ENCODE measurements at places on chromosomes 6 and 20.

GRCh38 chr20:33812152-33812849 lies 1.2 kb downstream of the CHMP4B start:
- DNase-seq: peak; percentile 25

- DNase-seq: no peak
Observed at GRCh38 chr6:42241915-42242314, 24.3 kb upstream of the MRPS10 start.

GRCh38 chr20:6744805-6745204 lies 22.7 kb upstream of the BMP2 start:
- no peak for DNase-seq

GRCh38 chr6:139370999-139371345 lies 3.5 kb downstream of the CITED2 start:
- no peak for DNase-seq

- DNase-seq: no peak
Observed at GRCh38 chr20:21225215-21225947, 77.8 kb upstream of the XRN2 start.

DNA sequence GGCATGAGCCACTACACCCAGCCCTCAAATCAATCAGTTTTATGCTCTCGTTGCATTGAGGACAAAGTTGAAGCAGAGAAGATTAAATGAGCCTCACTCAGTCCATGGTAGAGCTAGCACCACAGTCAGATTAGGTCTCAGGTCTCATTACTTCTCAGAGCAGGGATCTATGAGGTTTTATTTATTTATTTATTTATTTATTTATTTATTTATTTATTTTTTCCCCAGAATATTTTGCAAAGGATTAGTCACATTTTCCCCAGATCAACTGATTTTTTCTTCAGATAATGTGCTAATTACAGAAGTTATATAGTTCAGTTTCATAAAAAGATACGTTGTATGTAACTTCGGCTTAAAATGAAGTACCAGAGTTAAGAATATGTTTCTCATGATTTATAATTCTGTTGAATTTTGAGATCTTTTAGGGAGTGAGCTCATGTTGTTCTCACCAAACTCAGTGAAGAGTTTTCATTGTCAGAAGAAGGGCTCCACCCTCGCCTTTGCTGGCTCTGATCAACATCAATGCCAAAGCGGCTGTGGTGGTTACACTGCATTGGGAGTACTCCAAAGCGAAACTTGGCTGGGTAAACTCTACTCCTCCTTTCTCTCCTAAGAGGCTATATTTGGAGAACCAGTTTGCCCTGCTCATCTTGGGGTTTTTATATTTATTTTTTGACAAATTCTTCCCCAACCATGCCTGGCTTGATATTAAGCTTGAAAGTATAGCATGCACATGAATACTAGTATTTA lies 12.9 kb upstream of the ID4 start:
- DNase-seq: no peak

DNA sequence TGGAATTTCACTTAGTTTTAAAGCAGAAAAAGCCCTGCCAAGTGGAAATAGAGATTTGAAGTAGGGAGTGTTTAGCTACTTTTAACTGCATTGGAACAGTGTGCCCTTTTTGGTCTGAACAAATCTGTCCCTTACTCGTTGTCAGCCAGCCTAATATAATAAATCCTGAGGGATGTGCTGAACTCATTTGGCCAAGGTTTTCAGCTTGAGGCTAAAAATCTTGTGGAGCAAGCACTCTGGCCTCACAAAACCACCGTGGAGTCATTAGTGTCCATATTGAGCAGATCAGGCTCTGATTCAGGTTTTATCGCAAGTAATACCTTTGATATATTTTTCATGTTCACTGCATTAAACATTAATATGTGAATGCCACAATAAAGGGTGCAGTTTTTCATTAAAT lies 383.5 kb downstream of the FRK start:
- DNase-seq: no peak

DNA sequence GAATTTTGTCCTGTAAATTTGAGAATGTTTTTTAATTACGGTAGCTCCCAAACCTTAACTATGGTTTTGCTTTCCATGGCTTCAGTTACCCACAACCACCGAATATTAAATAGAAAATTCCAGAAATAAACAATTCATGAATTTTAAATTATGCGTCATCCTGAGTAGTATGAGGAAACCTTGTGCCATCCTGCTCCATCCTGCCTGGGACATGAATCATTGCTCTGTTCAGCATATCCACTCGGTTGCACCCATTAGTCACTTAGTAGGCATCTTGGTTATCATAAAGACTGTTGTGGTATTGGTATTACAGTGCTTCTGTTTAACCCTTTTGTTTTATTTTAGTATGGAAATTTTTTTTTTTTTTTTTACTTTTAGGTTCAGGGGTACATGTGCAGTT lies 39.7 kb downstream of the KCNS1 start:
- DNase-seq: no peak

DNA sequence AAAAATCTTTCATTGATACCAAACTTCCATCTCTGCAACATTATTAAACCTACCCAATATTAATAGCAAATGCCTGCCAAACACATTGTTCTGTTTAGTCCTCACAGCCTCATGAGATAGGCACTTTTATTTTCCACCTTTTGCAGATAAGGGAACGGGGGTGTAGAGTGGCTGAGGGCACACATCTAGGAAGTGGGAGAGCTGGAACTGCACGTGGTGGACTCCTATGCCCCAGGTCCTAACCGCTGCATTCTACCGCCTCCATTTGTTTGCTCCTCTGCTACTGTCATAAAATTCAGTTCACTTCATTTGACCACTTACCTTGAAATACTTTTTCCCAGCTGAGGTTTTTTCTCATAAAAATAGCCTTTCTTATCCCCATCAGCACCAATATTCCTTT lies 7.6 kb downstream of the FAM217A start:
- no peak for DNase-seq

GRCh38 chr6:92541448-92542060 lies 877.8 kb downstream of the EPHA7 start:
- no peak for DNase-seq

DNA sequence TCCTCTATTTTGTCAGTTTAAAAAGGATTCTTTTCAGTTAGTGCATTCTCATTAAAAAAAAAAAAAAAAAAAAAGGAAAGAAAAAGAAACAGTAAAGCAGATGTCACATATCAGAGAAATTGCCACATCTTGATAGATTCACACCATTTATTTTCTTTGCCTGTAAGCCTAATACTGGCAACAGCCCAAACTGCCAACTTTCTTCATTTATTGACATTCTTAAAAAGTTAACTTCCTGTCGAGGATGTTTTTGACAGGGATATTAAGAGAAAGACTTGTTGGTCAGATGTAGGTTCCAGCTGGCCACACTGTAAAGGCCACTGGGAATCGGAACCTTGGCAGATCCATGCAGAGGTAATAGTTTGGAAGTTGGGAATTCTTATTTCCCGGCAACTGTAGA lies 332.6 kb downstream of the NRN1 start:
- no peak for DNase-seq

GRCh38 chr6:55512904-55513303 lies 66.1 kb downstream of the HMGCLL1 start:
- DNase-seq: no peak

DNA sequence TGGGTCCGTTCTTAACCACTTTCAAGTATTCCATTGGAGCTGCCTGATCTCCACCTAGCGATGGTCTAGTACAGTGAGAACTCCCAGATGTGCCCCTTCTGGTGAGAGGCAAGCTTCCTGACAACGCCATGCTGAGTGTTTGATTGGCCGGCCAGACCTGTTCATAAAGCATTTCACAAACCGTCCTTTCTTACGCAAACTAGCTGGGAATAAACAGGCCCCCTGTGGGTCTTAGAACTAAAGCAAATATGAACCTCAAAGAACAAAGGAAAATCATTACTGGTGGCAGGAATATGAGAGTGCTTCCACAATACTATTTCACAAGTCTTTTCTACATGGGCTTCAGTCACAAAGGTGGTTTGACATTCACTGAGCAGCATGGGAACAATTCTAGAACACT lies 15.6 kb upstream of the GCNT2 start:
- DNase-seq: no peak

DNA sequence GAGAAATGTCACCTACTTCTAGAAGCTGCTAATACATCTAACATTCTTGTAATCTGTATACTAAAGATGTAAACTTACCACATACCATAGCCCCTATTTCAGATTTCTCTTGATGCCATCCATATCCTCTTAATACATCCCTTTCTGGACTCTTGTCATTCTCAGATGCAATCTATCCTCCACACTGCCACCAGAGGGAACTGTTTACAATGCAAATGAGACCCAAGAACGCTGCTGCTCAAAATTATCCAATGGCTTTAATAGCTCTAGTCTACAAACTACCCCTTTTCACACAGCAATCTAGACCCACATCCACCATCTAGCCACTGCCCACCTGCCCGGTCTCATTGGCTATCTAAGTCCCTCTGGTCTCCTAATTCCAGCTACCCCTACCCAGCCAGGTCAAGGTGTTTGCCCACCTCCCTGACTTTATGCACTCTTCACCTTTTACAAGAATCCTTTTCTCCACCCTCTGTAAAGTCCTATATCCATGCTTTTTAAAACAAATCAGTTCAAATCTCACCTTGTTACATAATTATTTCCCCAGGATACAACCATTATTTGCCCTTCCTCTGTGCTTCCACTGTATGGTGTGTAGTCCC lies 14.8 kb downstream of the FAXC start:
- peak; percentile 63 for DNase-seq

- peak; percentile 15 for DNase-seq
Observed at GRCh38 chr20:55415567-55416142, 589.7 kb downstream of the CBLN4 start.

GRCh38 chr6:95280686-95281273 lies 296.6 kb upstream of the MANEA start:
- no peak for DNase-seq

GRCh38 chr6:47722194-47722593 lies 23.8 kb downstream of the ADGRF4 start:
- DNase-seq: no peak

GRCh38 chr6:150683320-150683719 lies 83.6 kb downstream of the PLEKHG1 start:
- no peak for DNase-seq

- DNase-seq: no peak
Observed at GRCh38 chr6:87798393-87799278, 96.6 kb upstream of the AKIRIN2 start.

DNA sequence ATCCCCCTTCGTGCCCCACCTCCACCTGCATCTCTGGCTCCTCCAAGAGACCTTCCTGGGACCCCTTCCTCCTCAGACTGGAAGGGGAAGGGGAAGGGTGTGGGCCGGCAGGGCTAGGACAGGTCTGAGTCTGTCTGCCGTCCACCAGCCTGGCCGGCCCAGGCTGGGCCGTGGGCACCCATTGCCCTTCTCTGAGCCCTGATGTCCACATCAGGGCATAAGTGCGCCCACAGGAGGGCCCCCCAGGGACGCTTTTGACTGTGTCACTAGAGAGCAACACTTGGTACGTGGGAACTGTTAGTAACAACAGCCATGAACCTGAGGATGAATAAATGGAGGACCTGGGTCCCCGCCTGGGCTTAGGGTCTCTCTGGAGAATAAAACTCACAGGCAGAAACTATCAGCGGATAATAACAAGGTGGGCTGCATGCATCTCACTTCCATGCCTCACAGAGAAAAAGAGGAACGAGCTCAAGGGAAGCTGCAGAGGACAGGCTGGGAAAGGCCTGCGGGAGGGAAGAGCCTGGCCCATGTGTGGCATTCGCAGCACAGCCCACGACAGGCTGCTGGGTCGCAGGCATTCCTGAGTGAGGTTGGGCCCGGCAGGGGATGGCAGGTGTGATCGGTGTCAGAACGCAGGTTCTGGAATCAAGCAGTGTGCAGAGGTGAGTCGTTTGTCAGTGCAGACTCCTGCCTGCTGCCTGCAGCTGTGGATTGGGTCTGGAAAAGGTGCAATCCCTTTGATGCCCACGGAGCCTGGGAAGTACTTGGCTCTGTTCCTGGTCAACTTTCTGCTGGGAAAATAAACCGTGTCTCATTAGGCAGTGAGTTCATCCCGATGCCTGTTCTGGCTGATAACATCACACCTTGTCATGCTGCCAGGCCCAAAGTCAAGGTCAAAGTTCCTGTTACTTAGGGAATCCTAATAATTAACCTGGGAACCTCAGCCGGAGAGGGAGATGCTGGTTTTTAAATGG lies 60.9 kb downstream of the BCAS4 start:
- no peak for DNase-seq

GRCh38 chr6:131966443-131966842 lies 15.3 kb upstream of the CCN2 start:
- no peak for DNase-seq

DNA sequence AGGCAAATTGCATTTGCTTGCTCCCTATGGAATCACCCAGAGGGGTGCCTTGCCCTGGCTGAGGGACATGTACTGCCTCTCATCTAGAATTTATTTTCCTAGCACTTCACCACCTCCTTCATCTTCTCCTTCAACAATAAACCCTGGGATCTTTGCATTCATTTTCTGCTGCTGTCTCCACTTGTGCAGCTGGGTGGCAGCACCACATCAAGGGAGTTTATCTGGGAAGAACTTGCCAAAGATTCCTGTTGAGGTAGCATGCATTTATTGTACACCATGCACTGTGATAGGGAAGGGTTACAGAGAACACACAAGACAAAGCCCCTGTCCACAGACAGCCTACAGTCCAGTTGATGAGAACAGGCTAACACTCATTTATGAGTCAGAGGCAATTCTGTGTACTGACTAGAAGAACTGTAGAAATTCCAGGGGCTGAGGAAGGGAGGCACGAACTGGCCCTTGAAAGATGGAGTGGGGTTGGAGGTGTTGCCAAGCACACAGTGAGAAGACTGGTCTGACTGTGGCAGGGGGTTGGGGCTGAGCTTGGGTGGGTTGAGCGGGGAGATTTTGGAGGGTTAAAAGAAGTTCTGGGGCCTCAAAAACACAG lies 17.5 kb downstream of the C20orf173 start:
- peak; percentile 11 for DNase-seq

GRCh38 chr6:1633366-1634021 lies 23.8 kb downstream of the FOXC1 start:
- DNase-seq: no peak

DNA sequence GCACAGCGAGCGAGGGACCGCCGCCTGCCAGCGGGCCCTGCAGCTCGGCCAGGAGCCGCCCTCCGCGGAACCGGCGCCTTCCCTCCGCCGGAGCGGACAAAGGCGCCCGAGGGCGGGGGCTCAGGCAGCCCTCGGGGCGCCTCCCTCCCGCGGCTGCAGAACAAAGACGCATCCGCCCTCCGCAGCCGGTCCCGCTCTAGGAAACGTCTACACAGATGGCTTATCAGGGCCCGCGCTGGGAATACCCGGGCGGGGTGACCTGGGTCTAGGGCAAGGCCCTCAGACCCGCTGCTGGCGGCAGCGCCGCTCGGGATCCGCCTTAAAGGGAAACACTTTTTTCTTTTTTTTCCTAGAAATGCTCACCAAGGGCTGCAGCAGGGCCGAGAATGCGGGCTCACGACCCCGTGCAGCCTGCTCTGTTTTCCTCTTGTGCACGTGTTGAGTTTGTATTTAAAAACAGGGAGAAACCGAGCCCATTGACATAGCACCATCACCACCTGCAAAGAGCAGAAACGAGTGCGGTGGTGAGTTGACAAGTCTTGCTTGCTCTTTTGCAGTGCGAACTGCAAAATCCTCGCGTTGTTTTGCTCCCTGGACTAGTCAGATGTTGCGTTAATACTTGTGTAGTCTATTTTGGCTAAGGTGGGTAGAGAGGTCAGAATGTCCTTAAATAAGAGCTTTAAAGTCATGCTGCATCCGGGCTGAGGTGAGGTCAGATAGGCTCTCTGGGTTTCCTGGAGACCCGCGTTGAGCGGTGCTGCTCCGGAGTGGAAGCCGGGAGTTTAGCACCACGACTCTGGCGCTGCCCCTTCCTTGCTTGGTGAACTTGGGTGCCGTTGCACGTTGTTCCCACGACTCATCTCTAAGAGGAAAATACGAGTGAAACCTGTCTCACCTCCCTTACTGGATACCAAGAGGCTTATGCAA lies 1.1 kb upstream of the RPS6KA2 start:
- DNase-seq: peak; percentile 64

- DNase-seq: no peak
Observed at GRCh38 chr20:63751471-63752271, 12.1 kb downstream of the SLC2A4RG start.

Measured in RPMI8226 (cell line).